ENCODE measurements at places on chromosomes 3 and 15. TPM values are rescaled to one million over a fixed set of nuclear protein-coding genes. Genes with fewer than 3 reads are reported as not detected.

DNA sequence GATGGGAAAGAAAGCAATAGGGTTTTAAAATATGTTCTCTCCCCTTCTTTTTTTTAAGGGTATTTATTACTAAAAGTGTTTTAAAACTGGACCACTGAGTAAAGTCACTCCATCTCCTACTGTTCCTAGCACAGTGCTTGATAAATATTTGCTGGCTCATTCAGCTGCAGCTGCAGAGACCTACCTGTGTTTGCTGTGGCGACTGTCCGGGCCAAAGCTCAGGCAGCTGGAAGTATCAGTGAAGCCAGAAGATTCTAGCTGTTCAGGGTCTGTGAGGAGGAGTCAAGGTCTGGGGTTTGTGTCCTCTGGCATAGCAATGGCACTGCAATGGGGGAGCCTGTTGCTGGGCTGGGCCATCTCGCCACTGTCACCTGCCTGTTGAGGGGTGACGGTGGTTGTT, 109.9 kb downstream of the RPLP1 start:
- no peak for DNase-seq

DNA sequence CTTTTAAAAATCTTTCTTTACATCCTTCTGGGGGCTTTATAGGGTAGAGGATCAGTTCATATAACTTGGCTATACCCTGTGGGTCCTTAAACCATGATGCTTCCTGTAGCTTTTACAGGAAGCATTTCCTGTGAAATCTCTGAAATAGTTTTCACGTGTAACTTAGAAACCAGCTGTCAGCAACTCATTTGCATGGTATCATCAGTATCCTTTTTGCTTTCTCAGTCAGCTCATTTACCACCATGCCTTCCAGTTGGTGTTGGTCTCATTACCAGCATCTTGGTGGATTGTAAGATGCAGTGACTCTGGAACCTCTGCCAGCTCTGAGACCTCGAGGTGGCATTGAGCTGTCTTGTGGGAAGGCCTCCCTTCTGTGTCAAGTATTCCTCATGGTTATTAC, 96.7 kb upstream of the MYZAP start:
- DNase-seq: no peak

DNA sequence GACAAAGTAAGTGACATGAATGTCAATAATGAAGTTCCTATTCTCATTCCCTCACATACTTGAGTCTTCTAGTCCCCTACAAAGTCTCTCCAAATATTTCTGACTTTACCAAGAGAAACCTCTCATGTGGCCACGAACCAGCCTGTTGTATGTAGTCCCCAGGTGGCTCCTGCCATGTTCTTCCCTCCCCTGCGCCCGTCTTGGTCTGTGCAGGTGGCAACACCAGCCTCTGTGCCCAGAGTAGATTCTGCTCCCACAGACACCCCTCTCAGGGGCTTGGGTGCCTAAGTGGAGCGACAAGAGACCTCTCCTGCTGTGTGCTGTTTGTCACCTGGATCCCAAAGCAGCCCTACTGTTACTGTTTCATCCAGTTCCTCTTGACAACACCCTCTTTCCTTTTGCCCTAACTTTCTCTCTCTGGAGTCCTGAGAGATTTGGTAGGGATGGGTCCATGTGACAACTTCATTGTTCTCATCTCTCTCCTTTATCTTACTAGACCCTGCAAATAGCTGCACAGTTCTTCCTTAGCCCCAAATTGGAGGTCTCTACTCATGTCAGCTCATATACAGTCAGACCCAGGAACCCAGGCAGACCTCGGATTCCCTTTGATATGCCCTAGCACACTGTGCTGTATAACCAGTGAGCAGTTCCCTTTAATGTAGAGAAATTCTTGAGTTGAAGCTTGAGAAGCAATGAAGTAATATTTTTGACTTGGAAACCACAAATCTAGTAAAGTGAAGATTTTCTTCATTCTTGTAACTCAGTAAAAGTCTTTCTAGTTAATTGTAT, 56.9 kb downstream of the POLR2M start:
- DNase-seq: no peak

Gene RTF1
- total RNA-seq: 26.3 TPM

GRCh38 chr15:68298882-68299381, 21.4 kb downstream of the FEM1B start:
- DNase-seq: no peak

GRCh38 chr15:54045397-54045796, 67.2 kb downstream of the UNC13C start:
- no peak for DNase-seq

Gene PRSS50
- total RNA-seq: not detected

DNA sequence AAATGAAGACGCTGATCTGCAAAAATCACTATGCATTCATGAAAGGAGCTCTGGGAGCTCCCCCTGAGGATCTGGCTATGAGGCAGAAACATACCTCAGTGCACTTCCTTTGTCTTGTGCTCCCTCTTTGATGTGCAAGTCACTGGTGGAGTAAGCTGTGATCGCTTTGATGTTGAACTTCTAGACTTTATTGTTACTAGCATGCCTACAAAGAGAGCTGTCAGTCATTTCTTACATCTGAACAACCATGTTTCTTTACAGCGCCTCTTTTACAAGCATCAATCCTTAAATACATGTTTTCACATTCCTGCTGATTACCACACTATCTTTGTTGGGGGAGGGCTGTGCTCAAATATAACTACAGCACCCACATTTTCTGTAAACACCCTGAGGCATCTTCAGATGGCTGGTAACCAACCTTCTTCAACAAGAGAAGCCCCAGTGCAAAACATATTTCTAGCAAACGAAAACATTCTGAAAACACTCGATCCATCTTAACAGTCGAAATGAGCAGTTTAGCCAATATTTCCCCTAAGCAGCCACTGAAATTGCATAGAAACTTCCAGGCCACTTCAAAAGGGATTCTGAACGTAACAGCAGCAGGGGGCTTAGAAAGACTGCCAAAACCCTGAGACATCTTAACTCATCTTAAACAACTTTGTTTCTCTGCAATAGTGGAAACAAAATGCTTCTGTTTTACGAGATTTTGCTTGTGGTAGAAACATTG, 101.9 kb upstream of the ICE2 start:
- DNase-seq: no peak

Gene ATP13A5
- not detected for total RNA-seq

- no peak for DNase-seq
These were observed 1.8 kb downstream of the IL20RB start for GRCh38 chr3:136959599-136959998.

GRCh38 chr15:54884312-54884711, 312.4 kb downstream of the RSL24D1 start:
- DNase-seq: no peak

GRCh38 chr3:189947948-189948723, 172.6 kb downstream of the P3H2 start:
- no peak for DNase-seq

GRCh38 chr3:111509308-111509707, 32.7 kb upstream of the CD96 start:
- DNase-seq: no peak

GRCh38 chr3:67610458-67610857, 44.0 kb downstream of the SUCLG2 start:
- DNase-seq: no peak

Gene MAPKBP1
- total RNA-seq: 31.0 TPM

DNA sequence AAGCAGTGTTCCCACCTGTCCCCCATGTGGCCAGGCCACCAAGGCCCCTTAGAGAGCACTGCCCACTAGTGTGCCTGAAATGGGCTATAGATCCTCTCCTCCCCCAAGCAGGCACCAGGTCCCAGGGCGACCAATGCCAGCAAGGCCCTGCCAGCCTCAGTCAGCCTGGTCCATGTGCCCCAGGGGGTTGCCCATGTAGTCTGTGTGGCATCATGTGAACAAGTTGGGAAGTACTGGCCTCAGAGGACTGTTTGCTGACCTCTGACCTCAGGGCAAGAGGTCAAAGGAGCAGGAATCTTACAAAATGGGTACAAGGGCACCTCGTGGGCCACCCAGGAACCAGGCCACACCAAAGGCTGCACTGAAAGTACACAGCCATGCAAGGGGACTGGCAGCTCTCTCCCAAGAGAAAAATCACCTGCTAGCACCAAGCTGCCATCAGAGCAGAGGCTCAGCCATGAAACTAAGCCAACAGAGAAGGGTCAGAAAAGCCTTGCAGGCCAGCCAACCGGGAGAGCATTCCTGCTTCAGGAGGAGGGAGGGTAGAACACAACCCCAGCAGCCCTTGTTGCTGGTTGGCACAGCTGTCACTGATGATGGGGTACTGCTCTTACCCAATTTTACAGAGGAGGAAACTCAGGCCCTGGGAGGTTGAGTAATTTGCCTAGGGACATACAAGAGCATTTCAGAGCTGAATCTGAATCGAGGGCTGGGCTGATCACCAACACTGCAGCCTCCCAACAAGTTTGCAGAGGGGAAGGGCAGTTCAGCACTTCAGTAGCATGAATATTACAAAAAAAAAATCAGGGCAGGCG, 5.2 kb upstream of the FURIN start:
- no peak for DNase-seq

GRCh38 chr15:77104155-77104554, 33.2 kb upstream of the TSPAN3 start:
- no peak for DNase-seq

- DNase-seq: no peak
These were observed 26.6 kb downstream of the ITGB5 start for GRCh38 chr3:124860599-124860998.

DNA sequence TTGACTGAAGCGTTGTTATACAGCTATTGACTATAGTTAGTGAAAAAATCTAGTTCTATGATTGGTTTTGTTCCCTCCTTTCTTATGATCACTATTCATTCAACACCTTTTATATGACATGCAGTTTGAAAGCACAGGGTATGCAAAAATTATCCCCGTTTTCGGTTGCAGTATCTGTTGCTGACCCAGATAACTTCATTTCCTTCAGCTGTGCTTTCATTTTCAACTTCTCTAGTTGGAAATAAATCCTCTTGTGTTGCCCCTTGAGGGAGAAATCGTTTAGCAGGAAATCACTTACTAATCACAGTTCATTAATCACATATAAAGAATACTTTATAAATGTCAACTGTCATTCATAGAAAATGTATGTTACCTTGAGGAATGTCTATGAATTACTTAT, 55.1 kb downstream of the MBNL1 start:
- no peak for DNase-seq

- no peak for DNase-seq
These were observed 188.3 kb downstream of the RSL24D1 start for GRCh38 chr15:55008421-55008820.

GRCh38 chr3:153399636-153400035, 237.6 kb downstream of the RAP2B start:
- DNase-seq: no peak

DNA sequence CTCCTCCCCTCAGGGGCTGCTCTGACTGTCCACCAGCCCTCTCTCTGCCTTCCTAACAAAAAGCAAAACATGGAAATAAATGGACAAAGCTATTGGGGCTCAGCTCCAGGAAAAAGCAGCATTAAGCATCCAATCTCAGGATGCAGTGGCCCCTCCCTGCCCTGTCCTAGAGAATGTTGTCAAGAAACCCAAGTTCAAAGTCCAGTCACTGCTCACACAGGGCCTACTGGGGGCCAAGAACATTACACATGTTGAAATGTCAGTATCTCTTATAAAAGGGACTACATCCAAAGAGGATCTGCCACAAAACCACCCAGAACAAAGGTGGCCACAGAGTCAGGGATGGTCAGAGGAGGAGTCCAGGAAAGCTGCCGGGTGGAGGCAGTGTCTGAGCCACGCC, 7.6 kb upstream of the GRIP2 start:
- DNase-seq: no peak

DNA sequence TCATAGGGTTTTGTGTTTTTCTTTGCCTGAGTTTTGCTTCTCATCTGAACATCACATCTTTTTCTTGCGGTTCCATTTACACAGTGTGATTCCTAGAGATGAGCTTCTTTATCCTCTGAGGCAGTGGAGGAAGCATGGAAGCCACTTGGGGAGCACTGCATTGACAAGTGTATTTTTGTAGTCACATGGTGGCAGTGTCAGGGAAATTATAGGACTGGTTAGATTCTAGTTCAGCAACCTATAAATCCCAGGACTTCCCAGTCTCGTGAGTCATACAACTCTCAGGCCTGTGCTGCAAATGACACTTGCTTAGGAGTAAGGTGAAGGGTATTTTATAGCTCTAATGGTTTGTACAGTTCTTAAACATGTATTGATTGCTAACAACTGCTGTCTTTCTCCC, 58.4 kb downstream of the RBM6 start:
- DNase-seq: no peak

Gene NXPE3
- total RNA-seq: 17.3 TPM

Gene GLDN
- not detected for total RNA-seq

DNA sequence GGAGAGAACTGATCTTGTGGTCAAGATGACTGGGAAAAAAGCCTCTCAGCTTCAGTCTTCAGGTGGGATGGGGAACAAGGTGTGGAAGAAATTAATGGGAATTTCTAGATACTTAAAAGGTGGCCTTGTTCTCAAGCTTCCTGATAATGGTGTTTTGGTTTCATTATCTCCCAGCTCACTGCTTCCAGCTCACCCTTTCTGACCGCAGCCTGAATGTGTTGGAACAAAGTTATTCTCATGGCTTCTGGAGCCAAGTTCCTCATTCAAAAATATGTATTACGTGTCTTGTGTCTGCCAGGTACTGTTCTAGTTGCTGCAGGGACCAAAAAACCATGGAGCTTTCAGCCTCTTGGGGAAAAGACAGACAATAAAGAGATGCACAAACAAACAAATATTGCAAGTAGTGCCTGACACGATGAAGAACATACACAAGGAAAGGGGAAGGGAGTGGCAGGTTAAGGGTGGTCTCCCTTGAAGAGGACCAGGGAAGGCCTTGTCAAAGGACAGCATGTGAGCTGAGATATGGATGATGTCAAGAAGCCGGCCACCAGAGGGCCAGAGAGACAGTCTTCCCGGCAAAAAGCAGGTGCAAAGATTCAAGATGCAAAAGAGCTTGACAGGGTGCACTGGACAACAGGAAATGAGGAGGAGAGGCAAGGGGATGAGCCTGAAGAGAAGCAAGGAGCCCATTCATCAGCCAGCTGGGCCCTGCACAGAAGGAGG, 35.5 kb downstream of the ARRDC4 start:
- no peak for DNase-seq

Gene GOLGA8J
- total RNA-seq: 0.41 TPM

- DNase-seq: no peak
These were observed 34.1 kb upstream of the KLF13 start for GRCh38 chr15:31292391-31293015.

DNA sequence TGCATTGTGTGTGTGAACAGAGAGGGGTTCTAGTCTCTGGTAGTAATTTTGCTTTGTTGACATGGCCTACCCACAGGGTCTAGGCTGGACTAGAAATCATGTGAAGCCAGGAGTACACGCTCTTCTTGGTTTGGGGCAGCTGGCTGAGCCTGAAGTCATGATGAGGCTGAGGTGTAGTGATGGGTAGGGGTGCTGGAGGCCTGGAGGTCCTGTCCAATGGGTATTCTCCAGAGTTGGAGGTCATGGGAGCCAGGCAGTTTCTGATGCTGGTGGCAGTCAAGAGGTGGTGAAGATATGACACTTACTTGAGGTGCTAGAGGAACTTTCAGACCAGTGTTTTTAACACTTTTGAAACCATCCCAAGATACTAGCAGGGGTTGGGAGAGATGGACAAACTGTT, 18.5 kb upstream of the EPHB1 start:
- DNase-seq: no peak

- peak; percentile 11 for DNase-seq
These were observed 69.1 kb upstream of the TAMM41 start for GRCh38 chr3:11915621-11916424.

GRCh38 chr3:33144433-33144832, 30.6 kb downstream of the CRTAP start:
- DNase-seq: peak; percentile 32

GRCh38 chr3:57890874-57891273, 117.3 kb upstream of the FLNB start:
- DNase-seq: no peak

GRCh38 chr3:152909180-152909883, 74.4 kb downstream of the P2RY1 start:
- no peak for DNase-seq

Measured in activated naive CD4-positive, alpha-beta T cell treated with anti-CD3 and anti-CD28 coated beads, Interleukin-2, amount 50 U/mL, for 72 hours (primary cell).